ENCODE measurements at places on chromosomes 7 and 10.

GRCh38 chr7:2952316-2952715, 91.4 kb downstream of the CARD11 start:
- no peak for DNase-seq

DNA sequence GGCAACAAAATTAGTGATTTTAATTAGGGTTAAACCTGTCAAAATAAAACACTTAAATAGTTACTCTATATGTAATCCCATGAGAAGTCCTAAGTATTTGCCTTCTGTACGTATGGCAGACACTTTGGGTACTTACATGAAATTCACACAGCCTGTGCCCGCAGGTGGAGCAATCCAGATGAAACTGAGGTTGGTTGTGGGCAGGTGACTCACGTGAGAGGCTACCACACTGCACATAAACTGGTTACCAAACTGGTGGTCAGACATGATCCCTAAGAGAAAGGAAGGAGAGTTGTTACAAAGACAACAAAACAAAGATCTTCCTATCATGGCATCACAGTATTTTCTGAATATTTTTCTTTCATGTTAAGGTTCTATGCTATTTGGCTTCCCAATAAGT, 156.1 kb downstream of the RELN start:
- no peak for DNase-seq

DNA sequence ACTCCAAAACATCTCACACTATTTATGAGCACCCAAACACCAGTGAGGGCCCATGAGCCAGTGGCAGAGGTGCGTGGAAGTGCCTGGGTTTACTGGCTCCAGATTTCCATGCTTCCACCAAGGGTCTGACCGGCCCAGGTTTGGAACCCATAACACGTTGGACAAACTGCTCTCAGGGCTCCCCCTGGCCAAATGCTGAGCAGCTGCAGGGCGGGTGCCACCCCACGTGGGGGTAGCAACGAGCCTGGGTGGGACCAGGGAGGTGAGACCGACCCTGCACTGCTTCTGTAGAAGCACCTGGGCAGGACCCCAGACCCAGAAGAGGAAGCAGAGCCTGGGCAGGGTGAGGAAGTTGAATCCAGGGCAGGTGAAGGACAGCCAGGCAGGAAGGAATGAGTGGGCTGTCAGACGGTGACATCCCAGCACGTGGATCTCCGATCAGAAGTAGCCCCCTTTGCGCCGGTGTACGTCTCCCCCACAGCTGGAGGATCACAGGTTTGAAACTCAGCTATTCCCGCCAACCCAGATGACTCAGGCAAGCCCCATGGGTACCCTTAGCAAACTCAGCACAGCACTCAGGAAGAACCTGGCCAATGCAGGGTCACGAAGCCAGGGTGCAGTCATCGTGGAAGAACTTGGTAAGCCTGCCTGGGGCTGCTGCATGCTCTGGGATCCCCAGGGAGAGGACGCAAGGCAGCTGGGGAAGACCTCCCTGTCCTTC, 100.4 kb upstream of the DDC start:
- DNase-seq: no peak

DNA sequence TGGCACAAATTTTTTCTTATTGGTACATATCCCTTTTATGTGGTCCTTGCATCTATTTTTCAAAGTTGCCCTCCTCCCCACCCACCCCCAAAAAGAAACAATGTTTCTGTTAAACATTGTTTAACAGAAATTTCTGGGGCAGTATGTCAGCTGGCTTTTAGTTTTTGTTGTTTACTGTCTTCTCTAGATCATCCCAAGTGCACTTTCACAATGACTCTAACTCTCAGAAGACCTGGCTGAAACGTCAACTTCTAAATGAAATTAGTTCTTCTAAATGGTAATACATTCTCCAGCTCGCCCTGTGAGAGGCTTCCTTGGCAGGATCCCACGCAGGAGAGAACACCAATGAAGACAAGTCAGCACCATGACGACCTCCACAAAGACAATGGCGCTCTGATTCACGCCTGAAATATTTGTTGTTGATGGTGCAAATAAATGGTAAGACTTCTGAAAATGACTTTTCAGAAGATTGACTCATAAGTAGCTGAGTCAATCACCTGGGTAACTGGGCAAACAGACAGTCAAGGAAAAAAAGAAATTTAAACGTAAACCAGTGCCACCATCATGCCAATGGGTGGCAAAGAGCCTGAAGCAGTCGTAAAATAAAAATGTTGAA, 293.7 kb downstream of the FZD1 start:
- DNase-seq: no peak

GRCh38 chr7:36076074-36076473, 77.0 kb upstream of the EEPD1 start:
- no peak for DNase-seq

DNA sequence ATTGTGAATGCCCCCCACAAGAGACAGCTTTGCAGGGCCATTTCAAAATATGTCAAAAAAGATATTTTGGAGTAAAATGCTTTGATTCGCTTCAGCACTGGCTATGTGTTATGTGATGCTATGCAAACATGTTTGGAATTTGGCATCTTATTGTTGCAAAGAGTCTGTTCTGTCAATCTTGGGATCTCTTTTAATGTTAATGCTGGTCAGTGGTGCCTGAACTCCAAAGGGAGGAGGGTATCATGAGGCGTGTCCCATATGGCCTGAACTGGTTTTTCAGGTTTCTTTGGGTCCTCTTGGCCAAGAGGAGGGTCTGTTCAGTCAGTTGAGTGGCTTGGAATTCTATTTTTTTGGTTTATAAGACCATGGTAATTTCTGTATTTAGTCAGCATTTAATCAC, 81.4 kb downstream of the HECW1 start:
- no peak for DNase-seq

DNA sequence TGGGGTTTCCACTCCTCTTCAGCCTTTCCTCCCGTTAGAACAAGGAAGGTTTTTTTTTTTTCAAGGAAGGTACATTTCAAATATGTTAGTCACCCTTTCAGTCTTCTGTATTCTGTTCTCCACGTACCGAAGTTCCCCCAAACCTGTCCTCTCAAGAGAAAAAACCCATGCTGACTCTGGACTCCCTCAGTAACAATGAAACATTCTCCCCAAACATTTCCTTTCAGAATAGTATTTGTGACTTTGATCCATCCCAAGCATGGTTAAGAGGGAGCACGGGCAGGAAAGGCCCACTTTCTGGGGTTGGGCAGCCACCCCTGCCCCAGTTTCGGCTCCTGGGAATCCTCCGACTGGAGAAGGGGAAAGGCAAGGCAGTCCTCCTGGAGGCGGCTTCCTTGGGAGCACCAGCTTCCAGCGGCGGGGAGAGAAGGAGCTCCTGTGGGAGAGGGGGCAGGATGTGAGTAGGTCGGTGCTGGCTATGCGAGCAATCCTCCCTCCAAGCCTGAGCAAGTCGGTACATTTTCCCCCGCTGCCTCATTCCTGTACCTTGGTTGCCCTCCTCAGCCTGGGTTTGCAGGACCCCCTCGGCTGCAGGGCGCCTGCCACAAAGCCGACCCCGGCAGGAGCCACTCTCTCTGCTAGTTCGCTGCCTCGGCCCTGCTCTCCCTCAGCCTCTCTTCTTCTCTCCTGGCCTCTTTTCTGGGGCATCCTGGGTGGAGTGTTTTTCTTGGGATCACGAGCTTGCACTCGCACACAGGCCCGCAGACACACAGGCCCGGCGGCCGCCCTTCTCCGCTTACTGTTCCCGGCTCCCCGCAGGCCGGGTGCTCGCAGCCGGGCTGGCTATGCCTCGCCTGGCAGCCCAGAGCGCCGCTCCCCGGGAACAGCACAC, 2.1 kb upstream of the HOXA1 start:
- no peak for DNase-seq

- peak; percentile 70 for DNase-seq
Observed at GRCh38 chr10:71696628-71697326, 22.8 kb downstream of the C10orf105 start.

- no peak for DNase-seq
Observed at GRCh38 chr10:124020981-124021815, 72.2 kb downstream of the CHST15 start.

DNA sequence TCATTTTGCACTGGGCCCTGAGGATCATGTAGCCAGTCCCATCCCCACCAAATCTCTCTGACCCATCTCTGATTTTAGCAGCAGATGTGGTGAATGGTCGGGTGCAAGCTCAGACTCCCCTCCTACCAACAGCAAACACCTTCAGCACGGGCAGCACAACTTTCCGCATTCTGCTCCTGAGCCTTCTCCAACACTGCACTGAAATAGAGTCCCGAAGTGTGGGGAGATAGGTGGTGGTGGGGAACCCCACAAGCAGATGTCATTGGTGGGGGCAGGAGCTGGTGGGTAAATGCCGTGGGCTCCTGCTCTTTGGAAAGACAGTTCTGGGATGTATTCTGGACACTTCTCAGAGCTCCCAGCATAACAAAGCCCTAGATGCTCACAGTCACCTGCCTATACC, 9.6 kb upstream of the CTBP2 start:
- DNase-seq: no peak

DNA sequence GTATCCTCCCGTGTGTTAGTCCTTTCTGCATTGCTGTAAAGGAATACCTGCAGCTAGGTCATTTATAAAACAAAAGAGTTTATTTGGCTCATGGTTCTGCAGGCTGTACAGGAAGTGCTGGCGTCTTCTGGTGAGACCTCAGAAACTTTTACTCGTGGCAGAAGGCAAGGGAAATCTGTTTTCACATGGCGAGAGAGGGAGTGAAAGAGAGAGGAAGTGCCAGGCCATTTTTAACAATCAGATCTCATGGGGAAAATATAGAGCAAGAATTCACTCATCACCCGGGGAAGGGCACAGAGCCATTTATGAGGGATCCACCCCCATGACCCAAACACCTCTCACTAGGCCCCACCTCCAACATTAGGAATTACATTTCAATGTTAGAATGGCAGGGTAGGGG, 952.2 kb downstream of the CNTNAP2 start:
- DNase-seq: no peak

- DNase-seq: no peak
Observed at GRCh38 chr10:815338-816090, 116.0 kb downstream of the LARP4B start.

DNA sequence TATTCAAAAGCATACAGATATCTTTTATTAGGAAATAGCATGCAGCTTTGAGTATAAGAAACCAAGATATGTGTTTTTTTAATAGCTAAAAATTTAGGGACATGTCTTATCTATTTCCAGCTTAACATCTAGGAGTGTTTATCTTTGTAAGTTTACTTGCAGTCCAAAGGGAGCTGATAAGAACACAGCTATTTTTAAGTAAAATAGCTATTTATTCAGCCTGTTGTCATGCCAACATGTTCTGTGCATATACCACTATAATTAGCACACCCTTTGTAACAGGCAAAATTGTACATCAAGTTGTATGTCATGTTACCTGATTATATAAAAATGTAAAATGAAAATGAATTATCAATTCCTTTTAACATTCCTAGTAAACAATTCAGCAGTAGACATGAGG, 29.6 kb downstream of the FAM133B start:
- DNase-seq: no peak

GRCh38 chr10:13960603-13961002, 370.1 kb downstream of the FRMD4A start:
- DNase-seq: no peak

- DNase-seq: no peak
Observed at GRCh38 chr7:49417034-49417433, 356.4 kb upstream of the VWC2 start.

DNA sequence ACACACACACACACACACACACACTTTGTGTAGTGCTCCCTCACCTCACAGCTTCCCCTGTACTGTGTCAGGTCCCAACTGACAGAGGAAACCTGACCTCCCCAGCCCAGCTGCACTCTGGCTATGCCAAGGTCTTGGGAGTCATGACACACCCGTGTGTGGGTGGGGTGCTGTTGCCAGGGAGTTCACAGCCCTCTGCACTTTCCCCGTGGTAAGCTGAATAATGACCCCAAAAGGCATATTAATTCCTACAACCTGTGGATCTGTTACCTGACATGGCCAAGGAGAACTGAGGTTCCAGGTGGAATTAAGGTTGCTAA, 8.9 kb upstream of the NANOS1 start:
- no peak for DNase-seq

DNA sequence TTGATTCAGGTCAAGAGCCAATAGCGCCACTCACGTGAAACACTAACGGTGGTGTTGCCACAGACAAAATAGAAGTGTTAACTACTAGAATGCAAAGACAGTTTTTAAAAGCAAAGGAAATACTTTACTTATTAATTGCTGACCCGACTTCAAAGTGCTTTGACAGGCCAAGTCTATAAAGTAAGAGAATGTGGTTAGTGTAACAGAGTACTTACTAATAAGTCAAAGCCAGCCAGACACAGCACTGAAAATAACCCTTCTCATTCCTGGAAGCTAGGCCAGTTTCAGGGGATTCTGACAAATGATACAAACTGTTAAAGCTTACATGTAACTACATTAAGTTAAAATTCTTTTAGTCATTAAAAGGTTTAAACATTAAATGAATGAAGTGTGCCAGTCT, 50.3 kb downstream of the ENO4 start:
- DNase-seq: no peak

DNA sequence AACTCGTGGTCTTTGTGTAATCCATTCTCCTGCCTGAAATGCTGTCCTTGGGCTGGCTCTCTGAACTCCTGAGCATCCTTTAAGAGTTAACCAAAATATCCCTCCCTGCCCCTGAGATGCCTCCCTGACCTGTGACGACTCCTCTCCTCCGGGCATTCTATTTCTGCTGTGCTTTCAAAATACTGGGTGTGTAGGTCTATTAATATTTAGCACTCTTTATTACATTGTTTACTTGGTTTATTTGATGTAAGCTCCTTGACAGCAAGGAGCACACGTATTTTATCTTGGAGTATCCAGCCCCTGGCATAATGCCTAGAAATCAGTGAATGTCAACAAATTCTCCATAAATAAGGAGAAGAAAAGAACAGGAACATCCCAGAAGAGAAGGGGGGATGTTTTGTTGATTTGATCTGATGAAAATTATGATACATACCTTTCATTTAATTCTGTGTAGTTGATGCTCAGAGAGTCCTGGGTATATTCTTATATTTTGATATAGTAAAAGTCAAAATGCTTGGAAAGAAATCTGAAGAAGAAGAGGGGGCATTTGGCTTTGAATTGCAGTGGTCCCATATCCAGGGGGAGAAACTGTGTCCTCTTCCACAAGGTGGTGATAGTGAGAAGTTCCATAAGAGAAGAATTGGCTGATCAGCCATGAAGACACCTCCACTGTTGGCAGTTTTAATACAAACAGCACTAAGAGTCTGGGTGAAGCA, 107.7 kb upstream of the MPP7 start:
- DNase-seq: no peak

DNA sequence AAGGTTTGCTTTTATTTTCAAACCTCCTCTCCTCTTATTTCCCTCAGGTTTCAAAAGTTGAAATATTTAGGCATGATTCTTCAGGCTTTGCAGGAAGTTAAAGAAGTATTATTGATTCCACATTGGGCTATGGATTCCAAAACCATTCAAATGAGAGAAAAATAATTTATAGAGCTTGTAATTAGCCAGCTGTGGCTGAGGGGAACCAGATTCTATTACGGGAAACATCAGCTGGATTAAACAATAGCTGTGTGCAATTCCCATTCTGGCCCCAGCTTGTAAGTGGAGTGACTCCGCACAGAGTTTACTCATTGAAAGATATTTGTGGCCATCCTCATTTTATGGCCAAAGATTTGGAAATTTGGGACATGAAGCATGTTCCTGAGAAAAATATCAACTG, 77.0 kb upstream of the PHYHIPL start:
- no peak for DNase-seq

- no peak for DNase-seq
Observed at GRCh38 chr7:100835903-100836811, 8.8 kb upstream of the EPHB4 start.

All from RPMI8226 (cell line).